ENCODE measurements at places on chromosomes 6 and 20.
A peak's percentile ranks its signal among the peaks of the same experiment; 100 is the strongest.

DNA sequence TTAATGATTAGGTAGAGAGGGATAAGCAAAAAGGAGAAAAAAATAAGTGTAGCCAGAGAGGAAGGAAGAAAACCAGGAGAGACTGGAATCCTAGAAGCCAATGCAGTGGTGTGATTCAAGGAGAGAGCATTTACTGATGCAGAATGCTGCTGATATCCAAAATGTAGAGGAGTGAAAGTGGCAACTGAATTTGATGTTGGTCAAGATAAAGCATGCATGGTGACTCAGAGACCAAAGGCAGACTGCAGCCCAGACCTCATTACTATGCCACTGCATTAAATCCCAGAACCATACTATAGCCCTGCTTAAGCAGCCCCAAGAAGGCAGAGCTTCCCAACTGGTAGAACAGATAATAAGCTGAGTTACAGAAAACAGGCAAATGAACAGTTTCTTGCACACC lies 15.8 kb downstream of the KLHL32 start:
- DNase-seq = no peak

DNA sequence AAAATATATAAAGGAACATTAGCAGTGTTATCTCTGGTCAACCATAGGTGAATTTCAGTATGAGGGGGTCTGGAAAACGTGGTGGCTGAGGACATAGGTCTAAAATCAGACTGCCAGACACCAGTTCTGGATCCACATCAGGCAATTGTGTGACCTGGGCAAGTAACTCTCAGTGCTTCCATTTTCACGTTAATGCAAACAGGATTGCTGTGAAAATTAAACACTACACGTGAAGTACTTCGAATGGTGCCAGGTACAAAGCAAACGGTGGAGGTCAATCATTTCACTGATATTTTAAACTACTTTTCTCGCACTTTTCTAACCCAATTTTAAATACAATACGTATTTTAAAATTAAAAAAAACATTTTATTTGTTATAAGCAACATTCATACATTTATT lies 315.7 kb downstream of the TRDN start:
- no peak for DNase-seq

DNA sequence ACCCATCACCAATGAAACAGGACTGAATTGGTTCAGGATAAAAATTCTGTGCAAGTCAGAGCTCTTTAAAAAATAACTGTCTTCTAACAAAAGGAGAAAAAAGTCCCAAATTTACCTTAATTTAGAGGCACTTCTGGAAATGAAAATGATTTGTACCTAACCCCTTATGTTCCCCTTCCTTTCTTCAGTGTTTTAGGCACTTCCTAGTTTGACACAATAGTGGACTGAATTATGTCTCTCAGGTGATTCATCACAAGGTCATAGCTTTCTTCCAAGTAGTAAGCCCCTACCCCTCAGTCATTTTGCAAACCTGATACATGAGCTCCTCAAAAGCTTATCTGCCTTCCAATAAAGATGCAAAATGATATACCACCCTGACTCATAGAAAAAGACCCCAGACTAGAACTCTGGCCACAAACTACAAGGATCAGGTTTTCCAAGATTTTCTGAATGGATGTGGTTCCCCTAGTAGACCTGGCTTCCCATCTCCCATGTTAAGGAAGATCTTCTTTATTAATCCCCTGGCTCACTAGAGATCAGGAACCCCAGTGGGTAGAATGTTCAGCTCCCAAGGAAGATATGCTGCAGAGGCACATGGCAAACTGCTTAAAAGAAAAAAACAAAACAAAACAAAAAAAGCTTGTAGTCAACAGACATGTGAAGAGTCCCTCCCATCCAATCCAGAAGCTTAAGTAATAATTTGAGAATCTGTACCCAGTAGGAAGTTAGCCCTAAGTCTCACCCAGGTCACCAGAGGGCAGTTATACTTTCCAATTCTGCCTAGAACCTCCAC lies 3.6 kb downstream of the PPP1R10 start:
- DNase-seq = peak; percentile 14

- no peak for DNase-seq
Measured at GRCh38 chr6:34158876-34159275, 13.0 kb upstream of the GRM4 start.

- no peak for DNase-seq
Measured at GRCh38 chr20:16262594-16262993, 310.7 kb downstream of the KIF16B start.

- no peak for DNase-seq
Measured at GRCh38 chr6:7737867-7738266, 12.0 kb downstream of the BMP6 start.

DNA sequence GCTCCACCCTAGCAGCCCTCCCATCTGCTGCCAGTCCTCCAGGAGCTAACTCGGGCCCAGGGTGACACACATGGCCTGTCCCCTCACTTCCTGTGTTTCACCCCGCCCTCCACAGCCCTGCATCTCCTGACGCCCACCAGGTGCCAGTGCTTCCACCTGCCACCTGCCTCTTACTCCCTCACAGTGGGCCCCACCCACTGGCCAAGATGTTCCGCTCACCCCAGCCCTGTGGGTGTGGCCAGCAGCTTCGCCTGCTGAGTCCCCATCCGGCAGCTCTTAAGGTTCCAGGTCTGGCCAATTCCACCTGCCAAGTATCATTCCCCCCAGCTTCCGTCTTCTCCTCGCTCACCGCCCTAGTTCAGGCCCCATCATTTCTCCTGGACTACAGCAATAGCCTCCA lies 184.1 kb downstream of the MBOAT1 start:
- no peak for DNase-seq

- DNase-seq = no peak
Measured at GRCh38 chr20:52313341-52313963, 121.9 kb upstream of the ZFP64 start.
